ENCODE measurements at places on chromosomes 1 and 21.

DNA sequence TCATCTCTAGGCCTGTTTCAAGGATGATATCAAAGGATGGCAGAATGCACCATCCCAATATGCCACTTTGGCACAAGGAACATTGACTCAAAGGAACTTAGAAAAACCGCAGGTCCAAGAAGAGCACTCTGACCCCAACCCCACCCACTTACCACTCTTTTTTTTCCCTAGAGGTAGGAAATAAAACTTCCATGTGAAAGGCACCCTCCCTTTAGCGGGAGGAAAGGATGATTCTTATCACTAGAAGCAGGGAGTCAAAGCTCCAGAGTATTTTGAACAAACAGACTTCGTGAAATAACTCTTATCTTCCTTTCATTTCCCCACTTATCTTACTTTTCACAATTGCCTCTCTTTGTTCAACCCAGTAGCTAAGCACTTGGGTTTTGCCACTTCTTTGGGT, 22.2 kb downstream of the PSMG1 start:
- no peak for DNase-seq

DNA sequence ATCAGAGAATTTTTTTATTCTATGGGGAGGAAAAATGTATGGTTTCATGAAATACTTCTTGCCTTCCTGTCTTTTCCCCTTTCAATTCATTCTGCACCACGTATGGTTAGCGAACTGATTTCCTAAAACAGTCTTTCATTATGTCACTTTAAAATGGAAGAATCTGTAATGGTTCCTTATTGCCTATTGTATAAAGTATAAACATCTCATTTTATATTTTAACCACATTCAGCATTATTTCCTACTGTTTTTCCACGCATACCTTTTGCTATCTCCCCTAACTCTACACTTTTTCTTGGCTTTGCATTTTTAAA, 232.3 kb upstream of the B3GALT2 start:
- no peak for DNase-seq

DNA sequence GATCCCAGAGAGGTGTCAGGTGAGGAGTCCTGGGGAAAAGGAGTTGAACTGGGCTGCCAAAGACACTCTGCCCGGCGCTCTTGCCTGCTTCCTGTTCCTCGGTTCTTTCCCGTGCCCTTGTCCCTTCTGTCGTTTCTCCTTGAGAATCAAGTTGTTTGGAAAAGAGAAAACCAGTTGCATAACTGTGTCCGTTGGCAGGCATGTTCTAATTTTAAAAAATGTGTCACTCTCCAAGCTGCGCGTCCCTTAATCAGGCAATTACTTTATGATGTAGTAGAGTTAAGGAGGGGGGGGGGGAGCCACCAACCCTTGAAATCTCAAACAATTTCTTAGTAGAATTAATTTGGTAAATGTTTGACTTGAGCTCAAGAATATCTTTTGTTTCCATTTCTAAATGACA, 105.9 kb upstream of the IGSF21 start:
- no peak for DNase-seq

- no peak for DNase-seq
Observed at GRCh38 chr1:16191916-16192546, 20.4 kb downstream of the ARHGEF19 start.

DNA sequence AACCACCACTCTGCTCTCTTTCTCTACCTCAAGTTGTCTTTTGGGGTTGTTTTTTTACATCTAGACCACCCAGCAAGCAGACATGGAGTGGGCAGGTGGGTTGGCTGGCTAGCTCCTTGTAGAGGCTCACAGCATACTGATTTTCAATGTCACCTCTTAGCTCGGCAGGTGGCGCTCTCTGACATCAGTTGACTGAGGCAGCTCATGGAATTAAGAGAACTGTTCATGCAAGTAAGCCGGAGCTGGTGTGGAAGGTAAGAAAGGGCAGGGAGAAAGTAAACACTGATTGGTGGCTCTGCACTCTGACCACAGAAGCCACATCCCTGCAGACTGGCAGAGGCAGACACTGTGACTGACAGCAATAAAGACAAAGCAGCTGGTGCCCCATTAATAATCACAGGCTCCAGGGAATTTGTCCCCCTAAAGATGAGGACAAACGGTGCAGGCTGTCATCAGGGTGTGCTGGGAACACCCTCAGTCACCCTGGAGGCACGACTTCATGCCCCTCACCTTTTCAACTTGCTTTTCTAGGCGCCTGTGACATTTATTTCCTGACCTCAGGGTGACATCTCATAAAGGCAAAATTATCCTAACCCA, 226.8 kb downstream of the LMX1A start:
- peak; percentile 19 for DNase-seq

- DNase-seq = no peak
Observed at GRCh38 chr21:45330075-45330781, 42.5 kb upstream of the POFUT2 start.

GRCh38 chr1:236868625-236869467, 73.8 kb downstream of the MTR start:
- DNase-seq = no peak

DNA sequence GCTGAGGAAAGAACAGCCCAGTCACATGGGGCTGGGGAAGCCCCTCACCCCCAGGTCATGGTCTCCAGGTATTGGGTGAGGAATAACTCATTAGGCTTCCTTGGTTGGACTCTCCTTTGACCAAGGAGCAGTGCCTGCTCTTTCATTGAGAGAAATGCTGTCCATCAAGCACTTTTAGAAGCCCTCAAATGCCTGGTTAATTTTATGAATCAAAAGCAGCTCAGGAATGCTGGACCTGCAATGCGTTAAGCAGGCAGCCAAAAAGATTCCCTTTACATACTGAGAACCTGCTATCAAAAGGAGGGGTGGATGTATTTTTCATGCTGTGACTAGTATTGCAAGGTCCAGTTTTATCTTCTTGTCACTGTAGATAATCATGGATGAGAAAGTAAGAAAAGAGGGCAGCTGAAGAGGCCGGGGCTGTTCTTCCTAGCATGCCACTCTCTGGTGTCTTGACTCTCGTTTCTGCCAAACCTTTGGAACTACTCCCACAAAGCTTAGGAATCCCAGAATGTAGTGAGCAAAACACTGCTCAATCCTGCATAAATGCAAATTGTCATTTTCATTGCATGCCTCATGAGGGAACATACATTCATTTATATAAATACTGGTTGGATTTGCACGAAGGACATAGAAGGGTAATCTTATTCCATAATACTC, 2.1 kb upstream of the CD58 start:
- DNase-seq = no peak

GRCh38 chr1:155253208-155253607, 2.1 kb downstream of the ENTREP3 start:
- no peak for DNase-seq

GRCh38 chr1:50989694-50990093, 19.6 kb downstream of the CDKN2C start:
- no peak for DNase-seq

DNA sequence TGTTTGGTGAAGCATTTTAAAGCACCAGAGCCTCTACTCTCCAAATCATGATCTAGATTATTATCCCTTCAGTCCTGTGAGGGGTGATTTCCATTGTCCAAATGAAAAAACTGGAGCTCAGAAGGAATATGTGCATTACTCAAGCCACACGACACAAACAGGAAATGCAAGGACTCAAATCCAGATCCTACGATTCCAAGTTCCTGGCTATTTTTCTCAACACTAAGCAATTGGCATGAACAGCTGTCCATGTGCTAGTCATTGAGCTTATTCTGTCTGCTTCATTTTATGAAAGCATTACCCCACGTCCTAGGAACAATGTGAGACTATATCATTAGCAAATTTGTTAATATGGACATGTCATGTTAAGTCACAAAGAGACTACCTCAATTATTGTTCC, 273.1 kb upstream of the LYPLAL1 start:
- DNase-seq = no peak

DNA sequence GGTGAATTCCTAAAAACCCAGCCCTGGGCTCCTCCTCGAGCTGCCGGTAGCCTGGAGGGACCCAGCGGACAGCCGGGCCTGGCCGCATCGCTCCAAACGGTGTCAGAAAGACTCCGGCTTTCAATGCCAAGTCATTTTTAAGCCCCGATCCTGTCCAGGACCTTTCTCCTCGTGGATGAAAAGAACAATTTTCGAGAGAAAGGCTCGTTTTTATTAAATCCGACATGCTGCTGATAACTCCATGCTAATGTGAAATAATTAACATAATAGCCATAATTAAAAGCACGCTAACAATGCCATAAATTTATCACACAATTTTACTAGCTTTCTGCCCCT, 4.6 kb upstream of the FOXD3 start:
- no peak for DNase-seq

- no peak for DNase-seq
Observed at GRCh38 chr21:35026617-35027562, 22.2 kb downstream of the RUNX1 start.

- DNase-seq = no peak
Observed at GRCh38 chr1:234517110-234517802, 38.3 kb upstream of the TARBP1 start.

DNA sequence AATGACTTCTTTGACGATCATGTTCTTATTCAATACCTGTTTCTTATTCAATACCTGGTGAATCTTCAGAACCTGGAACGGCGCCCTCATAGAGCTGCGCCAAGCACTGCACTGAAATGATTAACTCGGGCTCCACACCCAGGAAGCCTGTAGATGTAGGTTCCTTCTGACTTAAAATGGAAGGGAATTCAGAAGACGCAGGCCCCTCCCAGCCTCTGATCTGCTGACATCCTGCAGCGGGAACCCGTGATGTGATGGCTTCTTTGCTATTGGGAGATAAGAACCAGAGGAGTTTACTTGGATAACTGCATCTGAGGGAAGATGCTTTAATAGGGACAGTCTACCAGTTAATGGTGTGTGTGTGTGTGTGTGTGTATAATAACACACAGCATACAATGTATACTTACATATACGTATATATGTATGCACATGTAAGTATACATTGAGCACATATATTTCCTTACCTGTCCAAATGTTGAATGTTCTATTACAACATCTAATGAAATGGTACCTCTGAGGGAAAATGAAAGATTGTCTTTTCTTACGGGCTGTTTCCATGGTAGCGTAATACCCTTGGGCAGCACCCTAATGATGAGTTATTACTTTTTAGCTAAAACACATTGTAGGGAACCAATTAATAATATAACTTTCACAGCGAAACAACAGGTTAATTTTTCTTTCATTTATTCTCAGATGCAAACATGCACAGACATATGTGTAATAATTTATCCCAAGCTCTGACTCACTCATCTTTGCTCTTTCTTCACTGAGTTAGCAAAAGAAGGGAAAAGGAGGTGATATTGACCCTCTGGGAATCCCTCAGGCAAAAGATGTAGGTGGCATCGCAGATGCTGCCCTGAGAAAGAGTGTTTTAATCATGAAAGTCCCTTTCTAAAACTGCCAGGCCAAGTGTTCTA, 379.8 kb downstream of the SIPA1L2 start:
- DNase-seq = no peak

GRCh38 chr21:42646836-42647235, 6.6 kb upstream of the PDE9A start:
- DNase-seq = no peak

- no peak for DNase-seq
Observed at GRCh38 chr1:73801912-73802429, 396.0 kb downstream of the LRRIQ3 start.

- DNase-seq = no peak
Observed at GRCh38 chr1:24149866-24150233, 6.9 kb upstream of the IL22RA1 start.

DNA sequence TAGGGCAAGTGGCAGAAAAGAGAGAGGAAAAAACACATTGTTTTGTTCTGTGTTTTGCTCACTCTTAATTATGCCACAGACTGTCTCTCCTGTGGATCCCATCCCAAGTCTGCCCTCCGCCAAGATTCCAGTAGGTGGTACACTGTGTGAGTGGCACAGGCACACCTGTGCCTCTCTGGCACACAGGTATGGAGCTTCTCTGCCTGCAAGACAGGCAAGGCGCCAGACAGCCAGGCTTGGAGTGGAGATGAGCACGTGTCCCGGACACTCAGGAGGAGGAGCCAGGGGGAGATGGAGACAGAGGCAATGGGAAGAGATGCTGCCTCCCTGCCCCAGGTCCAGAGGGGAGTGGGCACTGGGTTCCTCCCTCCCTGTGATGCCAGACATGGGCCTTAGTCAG, 6.5 kb upstream of the GRIK3 start:
- no peak for DNase-seq

- DNase-seq = no peak
Observed at GRCh38 chr1:7888248-7889081, 35.6 kb upstream of the UTS2 start.

- no peak for DNase-seq
Observed at GRCh38 chr1:61472876-61473275, 252.1 kb downstream of the TM2D1 start.

DNA sequence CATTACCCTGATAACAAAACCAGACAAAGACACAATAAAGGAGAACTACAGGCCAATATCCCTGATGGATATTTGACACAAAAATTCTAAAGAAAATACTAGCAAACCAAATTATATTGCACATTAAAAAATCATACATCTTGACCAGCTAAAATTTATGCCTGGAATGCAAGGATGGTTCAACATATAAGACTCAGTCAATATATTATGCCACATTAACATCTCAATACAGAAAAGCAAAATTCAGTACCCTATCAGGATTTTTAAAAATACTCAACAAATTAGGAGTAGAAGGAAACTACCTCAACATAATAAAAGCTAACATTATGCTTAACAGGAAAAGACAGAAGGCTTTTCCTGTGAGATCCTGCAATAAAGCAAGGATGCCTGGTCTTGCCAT, 177.1 kb downstream of the MAGI3 start:
- no peak for DNase-seq

DNA sequence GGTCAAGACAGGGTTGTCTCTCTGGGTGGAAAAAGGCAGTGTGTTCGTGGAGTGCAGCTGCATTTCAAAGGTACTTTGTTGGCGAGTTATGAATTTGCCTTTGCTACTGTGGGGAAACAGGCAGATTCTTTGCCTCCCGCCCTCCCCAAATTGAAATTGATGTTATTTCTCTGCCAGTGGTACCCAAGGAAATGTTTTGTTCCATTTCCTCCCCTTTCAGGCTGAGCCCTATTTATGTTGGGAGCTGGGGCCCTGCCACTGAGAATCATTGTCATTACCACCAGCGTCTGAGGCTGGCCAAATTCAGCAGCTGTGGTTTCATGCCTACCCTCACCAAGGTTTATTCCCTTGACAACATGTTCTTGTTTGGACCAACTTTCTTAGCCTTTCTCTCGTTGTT, 48.5 kb upstream of the OLIG2 start:
- DNase-seq = peak; percentile 48

- no peak for DNase-seq
Observed at GRCh38 chr1:77487631-77488030, 194.8 kb downstream of the ZZZ3 start.

- no peak for DNase-seq
Observed at GRCh38 chr1:111116496-111116895, 23.4 kb downstream of the DRAM2 start.

DNA sequence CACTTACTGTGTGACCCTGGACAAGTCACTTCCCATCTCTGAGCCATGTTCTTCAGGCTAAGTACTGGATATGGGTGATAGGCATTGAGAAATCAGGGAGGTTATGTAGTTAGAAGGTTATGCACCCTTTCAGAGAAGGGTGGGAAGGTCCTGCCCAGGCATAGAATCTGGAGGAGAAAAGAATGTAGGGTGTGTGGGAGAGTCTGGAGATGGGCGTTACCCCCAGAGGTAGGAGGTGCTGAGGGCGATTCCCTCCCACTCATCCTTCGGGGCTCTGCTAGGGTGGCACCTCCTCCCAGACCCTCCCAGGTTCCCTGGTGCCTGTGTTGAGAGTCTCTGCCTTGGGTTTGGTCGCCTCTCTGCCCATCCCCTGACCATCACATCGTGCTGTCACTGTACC, 51.1 kb downstream of the IGSF21 start:
- DNase-seq = no peak

All from anterior cingulate cortex (tissue), 58 donors.